NCI-H146 (cell line): ENCODE measurements at places on chromosomes 6 and 20.
A peak's percentile ranks its signal among the peaks of the same experiment; 100 is the strongest.

DNA sequence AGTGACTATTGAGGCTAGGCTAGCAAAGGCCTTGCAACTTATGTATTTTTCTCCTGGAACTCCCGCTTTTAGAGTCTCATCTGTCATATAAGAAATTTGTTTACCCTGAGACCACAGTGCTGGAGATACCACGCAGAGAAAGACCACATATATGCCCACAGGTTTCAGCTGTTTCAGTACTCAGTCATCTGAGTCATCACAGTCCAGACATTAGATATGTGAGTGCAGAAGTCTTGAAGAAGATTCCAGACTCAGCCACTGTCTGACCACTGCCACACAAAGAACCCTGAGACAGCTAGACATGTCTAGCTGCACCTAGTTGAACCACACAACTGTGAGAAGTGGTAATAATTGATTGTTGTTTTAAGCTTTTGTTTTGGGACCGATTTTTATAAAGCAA, 648.3 kb downstream of the EPM2A start:
- no peak for DNase-seq

- DNase-seq: no peak
Observed at GRCh38 chr6:30491991-30492952, 3.0 kb downstream of the HLA-E start.

DNA sequence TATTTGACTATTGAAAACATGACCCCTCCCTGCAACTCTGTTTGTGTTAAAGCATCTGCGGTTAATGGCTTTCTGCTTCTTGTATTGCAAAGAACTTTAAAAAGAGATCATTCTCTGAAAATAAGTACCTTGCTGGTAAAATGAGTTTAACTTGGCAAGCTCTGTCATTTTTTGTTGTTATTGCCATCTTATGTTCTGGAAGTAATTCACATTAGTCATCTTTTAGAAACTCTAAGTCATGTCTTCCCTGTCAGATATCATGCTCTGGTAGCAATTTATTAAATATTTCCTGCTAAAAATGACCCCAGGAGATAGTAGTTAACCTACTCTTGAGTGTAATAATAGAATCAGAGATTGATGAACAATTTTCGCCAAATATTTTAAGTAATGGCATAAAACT, 890.6 kb downstream of the KIF16B start:
- no peak for DNase-seq

GRCh38 chr6:140535511-140535910, 1161.1 kb upstream of the CITED2 start:
- no peak for DNase-seq

DNA sequence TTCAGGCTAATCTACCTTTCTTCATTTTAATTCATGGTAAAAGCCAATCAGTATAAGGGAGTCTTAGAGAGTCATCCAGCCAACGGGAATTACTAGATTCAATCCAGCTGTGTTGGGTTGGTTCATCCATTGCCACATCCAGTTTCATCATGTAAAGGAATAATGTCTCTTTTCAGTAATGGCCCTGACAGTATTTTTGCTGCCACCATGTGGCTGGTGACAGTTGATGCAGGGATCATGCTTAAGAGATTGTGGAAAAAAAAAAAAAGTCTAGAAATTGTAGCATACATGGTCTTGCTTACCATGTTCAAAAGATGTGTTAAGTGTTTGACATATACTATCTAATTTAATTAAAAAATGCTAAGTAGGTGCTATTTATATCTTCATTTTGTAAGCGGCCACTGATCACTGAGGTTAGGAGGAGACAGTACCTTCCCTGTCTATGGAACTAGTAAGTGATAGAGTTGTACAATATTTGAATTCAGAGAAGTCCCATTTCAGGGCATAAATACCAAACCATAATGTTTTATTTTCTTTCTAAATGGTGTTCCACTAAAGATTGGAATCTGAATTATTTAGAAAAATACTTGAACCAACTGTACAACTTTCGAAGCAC, 135.9 kb downstream of the KHDRBS2 start:
- DNase-seq: peak; percentile 28

- no peak for DNase-seq
Observed at GRCh38 chr20:50138120-50138478, 15.4 kb downstream of the PEDS1 start.
